ENCODE measurements at places on chromosomes 6 and 20.

DNA sequence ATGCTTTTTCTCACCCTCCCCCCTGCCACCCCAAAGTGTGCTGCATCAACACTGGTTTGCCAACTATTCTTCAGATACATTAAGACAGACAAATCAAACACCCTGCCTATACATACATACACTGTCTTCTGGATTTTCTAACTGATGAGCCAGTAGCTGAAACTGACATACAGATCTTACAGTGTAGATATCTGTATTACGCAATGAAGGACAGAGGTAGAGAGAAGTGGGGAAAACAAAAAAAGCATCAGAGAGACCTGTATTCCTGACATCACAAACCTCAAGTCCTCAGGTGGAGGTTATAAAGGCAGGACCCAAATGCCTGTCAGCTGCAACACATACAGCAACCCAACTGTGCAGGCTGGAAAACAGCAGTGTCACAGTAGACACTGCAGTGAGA, 535.4 kb downstream of the HACE1 start:
- DNase-seq, result no peak

- no peak for DNase-seq
Measured at GRCh38 chr6:163188746-163189145, 225.8 kb upstream of the QKI start.

DNA sequence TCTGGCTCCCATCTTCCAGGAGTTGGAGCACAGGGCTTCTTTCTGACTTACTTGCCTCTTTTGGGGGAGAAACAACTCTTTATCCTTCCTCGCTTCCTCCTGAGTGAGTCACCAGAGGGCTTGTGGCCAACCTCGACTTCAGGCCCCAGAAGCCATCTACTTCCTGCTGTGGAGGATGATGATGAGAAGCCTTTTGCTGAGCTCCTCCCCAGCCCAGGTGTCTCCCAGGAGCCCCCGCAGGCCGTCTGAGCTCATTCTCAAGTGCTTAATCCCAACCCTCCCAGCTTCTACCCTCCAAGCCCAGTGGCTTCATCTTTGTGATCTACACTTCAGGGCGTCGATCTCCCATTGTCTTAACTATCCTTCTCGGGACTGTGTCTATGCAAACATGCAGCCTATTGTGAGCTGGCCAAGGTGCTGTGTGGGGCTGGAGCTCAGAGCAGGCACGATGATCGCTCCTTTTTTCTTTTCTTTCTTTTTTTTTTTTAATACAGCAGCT, 27.9 kb downstream of the SDCBP2 start:
- no peak for DNase-seq

DNA sequence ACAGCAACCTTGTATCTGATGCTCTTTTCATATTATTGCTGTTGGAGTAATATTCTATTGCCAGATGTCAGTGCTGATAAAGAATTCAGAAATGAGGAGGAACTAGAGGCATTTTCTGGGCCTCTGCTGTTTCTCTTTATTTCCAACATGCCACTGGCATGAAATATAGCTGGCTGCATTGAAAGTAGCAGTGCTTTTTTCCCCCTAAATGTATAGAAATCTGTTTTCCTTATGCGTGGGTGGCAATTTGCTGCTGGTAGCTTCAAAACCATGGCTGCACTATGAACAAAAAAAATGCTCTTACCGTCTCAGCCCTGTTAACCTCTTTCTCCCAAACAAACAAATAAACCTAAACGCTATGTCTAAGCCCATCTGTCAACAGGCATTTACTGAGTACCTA, 442.3 kb upstream of the AGPAT4 start:
- no peak for DNase-seq

GRCh38 chr20:22744341-22745193, 160.2 kb upstream of the FOXA2 start:
- no peak for DNase-seq
